NCI-H1092 (cell line): ENCODE measurements at places on chromosomes 4 and X.

GRCh38 chrX:50211510-50211909, 6.9 kb downstream of the CCNB3 start:
- no peak for DNase-seq

- no peak for DNase-seq
Observed at GRCh38 chr4:23956601-23957364, 66.9 kb upstream of the PPARGC1A start.

GRCh38 chr4:7112656-7113055, 44.8 kb upstream of the GRPEL1 start:
- no peak for DNase-seq

- DNase-seq: no peak
Observed at GRCh38 chr4:147581606-147582350, 35.4 kb upstream of the TMEM184C start.

GRCh38 chr4:67273666-67274065, 271.6 kb downstream of the CENPC start:
- no peak for DNase-seq
